DMS79 (cell line): ENCODE measurements at places on chromosomes 5 and 9.

DNA sequence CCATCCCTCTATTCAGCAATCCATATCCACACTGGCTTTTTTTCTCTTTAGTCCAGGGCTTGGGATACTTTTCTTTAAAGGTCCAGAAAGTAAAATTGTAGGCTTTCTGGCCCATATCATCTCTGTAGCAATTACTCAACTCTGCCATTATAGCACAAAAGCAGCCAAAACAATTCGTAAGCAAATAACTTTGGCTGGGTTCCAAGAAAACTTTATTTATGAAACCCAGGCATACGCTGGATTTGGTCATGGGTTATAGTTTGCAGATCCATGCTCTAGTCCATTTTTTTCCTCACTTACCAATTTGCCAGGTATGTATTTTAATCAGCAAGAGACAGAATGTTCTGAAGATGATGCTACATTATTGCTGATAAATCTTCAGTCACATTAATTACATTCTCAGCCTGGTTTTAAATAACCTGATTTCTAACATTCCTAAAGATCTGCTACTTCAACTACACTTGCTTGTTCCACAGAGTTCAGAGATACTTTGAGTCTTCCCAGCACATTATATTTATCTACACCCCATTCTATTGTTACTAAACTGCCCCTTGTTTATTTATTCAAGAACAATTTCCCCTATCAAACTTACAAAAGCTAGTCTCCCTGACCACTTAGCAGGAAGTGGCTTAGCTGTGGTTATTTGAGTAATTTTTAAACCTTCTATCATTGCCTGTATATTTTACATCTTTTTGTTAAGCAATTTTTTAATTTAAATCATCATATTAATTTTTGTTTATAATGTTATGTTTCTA is 161.0 kb downstream of the ISL1 start:
- no peak for DNase-seq

- peak; percentile 9 for DNase-seq
Measured at GRCh38 chr9:81479573-81479972, 209.8 kb downstream of the TLE1 start.

GRCh38 chr5:110630350-110630749 is 96.1 kb downstream of the TMEM232 start:
- DNase-seq = no peak

DNA sequence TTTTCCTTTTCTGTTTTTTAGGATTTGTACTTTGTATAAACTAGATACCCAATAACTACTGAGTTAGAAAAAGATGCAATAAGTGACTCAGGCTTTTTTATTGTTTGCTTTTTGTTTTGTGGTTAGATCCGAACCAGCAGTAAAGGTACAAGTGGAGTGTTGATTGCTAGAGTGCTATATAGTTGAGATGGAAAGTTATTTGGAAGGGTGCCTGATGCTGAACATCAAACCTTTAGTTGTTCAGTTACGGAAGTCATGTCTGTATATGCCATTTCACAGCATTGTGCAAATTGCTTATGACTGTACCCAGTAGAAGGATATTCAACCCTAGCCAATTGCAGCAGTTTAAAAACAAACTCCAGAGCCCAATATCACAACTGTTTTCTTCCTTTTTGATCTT is 285.1 kb downstream of the MAT2B start:
- DNase-seq = no peak

DNA sequence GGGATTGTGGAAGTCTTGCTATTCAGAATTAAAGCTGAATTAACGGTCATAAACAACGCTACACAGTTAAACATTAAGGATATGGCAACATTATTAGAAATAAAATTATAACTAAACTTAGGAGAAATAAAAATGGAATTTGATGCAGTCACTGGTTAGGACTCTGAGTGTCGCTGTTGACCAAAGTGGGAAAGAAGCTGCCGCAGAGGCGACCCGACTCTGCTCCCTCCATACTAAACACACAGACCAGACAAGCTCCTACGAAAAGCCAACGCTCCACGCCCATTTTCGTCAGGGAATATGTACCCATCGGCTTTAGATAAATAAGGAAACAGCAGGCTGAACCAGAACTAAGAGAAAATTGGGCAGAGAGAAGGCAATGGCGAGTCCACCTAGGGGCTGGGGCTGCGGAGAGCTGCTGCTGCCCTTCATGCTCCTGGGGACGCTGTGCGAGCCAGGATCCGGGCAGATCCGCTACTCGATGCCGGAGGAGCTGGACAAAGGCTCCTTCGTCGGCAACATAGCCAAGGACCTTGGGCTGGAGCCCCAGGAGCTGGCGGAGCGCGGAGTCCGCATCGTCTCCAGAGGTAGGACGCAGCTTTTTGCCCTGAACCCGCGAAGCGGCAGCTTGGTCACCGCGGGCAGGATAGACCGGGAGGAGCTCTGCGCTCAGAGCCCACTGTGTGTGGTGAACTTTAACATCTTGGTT is at the start of gene PCDHGA5:
PCDHGA5 (plus strand) TSS at position 211 of the 709 bp plus-strand sequence; CDS start at position 380, 169 bp downstream.
- no peak for DNase-seq

- DNase-seq = no peak
Measured at GRCh38 chr5:72494623-72495124, 12.5 kb downstream of the ZNF366 start.

DNA sequence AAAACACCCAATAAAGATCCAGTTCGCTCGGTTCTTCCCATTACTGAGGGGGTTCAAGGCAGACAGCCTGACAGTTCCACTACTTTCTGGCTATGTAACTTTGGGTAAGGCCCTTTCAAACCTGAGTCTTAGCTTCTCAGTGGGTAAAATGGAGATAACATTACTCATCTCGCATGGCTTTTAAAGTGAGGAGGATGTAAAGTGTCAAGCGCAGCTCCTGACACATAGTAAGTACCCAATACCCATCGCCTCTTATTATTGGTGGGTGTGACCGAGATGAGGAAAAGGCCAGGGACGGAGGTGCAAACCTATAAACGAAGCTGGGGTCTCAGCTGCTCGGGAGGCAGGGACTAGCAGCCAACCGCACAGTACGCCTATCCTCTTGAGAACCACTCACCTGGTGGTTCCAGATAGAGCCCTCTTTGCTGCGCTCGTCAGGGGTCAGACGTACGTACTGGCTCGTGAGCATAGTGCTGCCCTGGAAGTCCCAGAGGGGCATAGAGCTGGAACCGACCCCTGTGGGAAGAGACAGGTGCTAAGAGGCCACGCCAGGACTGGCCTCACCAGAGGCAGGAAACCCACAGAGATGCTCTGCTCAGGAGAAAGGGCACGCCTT is 584 bp downstream of the LMAN2 start:
- DNase-seq = no peak

- no peak for DNase-seq
Measured at GRCh38 chr9:69637193-69637816, 34.9 kb downstream of the APBA1 start.

DNA sequence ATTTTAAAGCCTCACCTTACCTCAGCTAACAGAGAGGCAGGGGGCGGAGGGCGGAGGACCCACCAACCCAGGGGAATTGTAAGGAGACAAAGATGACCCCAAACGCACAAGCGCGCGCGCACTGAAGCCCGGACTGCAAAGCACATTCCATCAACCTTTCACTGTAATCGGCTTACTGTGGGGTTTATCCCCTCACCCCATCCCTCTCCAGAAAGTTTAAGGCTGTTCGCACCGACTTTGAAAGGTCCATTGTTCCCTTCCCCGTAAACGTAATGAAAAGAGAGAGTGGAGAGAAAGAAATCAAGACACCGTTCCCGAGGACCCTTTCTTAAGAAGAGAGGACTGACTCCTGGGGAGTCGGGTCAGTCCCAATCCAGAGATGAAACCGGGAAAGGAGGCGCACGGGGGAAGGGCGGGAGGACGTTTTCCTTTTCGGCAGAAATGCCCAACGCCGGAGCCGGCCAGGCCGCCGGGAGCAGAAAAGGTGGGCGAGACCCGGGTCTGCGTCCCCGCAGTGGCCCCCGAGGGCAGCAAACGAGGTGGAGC is 464 bp downstream of the CEMIP2 start:
- no peak for DNase-seq

GRCh38 chr9:133858771-133859170 is 120.6 kb upstream of the SARDH start:
- DNase-seq = no peak

DNA sequence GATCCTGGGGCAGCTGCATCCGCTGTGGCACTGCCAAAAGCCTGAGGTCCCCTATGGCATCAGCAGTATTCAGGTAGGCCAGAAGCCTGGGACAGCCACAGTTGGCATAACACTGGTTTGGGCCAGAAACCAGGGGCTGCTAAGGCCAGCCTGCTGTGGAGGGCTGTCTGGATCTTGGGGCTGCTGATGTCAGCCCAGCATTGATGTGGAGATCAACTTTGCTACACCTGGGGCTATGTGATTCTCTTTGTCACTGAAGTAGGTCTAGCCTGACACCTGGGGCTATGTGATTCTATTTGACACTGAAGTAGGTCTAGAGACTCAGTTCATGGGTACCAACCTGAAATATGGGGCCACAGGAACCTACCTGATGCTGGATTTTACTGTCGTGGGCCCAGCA is 411.5 kb downstream of the RASEF start:
- no peak for DNase-seq

GRCh38 chr5:68046445-68046844 is 169.1 kb upstream of the PIK3R1 start:
- DNase-seq = no peak

DNA sequence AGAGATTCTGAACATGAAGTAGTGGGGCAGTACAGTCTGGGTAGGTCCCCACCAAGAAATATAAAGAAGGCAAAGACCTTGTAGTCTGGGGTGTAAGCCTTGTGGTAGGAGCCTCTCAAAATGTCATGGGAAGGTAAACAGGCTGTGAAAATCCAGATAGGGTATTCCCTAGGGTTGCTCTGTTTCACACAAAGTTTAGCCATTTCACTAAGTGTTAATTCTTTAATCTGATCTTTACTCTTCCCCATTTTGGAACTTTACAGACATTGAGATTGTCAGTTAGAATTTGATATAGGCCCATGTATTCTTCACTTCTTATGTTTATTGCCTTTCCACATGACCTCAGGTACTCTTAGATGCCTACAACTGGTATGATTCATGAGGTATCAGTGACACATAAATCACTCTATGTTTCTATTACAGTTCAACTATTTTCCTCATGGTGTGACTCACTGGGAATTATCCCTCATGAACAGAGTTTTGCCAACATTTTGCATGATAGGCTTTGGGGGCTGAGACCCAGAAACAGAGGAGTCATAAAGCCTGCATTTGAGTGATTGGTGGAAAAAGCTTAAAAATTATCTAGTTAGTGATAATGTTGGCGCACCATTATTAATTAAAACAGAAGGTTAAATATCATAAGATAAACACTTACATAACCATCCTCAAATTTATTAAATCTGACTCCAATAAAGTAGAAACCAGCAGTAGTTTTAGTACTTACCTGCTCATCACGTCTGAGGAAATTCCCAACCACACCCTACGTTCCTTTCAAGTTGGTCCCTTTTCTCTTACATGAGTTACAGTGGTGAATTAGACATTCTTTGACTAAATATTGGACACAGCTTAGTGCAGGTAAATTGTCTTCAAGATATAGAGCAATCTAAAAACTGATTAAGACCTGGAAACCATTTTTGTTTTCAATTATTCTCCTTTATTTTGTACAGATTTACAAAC is 399.8 kb upstream of the MEF2C start:
- no peak for DNase-seq

GRCh38 chr5:123819386-123819785 is 307.4 kb downstream of the CSNK1G3 start:
- no peak for DNase-seq

DNA sequence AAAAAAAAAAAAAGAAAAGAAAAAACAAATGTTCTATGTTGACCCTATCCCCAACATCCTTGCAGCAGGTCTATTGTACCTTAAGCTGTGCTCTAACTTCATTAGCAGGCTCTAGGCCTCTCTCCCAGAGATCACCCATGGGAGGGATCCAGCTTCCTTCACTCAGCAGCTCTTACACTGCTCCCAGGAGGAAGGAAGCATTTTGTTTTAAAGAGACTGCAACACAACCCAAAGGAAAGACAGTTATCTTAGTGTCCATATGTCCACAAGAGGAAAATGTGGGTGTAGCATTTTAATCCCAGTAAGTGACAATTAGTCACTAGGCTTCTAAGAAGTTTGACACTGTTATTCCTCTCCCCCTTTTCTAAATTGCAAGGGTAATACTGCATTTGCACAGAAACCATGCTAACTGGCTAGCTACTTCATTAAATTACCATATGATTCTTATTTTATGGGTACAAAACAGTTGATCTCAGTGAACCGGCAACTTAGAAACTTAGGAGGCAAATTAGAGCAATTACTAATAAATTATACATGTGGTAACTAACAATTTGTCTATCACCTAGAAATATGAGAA is 58.8 kb downstream of the MARCHF3 start:
- DNase-seq = no peak

- DNase-seq = no peak
Measured at GRCh38 chr9:86282979-86283535, 719 bp upstream of the ISCA1 start.

GRCh38 chr5:12845549-12846159 is 941.4 kb upstream of the CTNND2 start:
- no peak for DNase-seq

DNA sequence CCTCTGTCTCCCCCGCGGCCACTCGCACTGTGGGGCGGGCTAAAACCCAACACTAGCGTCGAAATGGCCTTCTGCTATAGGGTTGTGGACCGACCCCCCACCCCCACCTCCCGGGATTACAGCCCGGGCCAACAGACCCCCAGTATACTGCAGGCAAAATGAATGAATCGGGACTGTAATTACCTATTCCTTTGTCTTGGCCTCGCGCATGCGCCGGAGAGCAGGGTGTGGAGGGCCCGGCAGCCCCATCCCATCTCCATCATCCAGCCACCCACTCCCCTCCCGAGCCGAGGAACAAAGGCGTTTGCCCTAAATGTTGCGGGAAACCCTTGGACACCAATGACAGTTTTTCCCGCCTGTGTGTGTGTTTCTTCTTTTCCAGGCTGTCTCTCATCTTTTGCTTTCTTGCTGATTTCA is 1.6 kb downstream of the BASP1 start:
- peak; percentile 74 for DNase-seq

GRCh38 chr9:106069241-106069640 is 374.9 kb downstream of the TMEM38B start:
- DNase-seq = no peak

DNA sequence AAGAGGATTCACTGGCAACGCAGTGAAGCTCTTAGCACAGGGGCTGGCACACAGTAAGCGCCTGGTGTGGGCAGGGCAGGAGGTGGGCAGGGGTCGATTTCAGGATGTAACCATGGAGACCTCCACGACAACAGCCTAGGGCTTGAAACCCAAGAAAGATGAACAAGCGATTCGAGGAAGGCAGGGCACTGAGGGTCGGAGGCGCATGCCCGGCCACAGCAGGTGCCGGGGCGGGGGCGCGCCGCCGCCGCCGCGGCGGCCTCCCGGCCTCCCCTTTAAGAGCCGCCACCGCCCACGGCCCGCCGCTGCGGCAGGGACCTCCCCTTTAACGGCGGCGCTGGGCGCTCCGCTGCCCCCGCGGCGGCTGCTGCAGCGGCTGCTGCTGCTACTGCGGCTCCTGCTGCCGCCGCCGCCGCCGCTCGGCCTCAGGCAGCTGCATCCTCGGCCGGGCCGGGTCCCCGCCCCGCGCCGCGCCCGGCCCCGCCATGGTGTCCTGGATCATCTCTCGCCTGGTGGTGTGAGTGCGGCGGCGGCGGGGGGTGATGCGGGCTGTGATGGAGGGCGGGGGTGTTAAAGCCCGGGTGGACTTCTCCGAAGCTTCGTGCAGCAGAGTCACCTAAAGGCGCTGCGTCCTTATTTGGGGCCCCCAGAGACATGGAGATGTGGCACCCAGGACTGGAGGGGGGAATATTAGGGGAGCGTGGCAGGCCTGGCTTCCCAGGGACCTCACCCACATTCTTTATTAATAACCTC is at the start of gene REEP2:
REEP2 (plus strand) TSS at position 334 of the 753 bp plus-strand sequence; CDS start at position 486, 152 bp downstream.
- peak; percentile 13 for DNase-seq

GRCh38 chr9:124590889-124591641 is 83.9 kb upstream of the NR5A1 start:
- DNase-seq = no peak
